ENCODE measurements at places on chromosomes 12 and 14.
A peak's percentile ranks its signal among the peaks of the same experiment; 100 is the strongest.

DNA sequence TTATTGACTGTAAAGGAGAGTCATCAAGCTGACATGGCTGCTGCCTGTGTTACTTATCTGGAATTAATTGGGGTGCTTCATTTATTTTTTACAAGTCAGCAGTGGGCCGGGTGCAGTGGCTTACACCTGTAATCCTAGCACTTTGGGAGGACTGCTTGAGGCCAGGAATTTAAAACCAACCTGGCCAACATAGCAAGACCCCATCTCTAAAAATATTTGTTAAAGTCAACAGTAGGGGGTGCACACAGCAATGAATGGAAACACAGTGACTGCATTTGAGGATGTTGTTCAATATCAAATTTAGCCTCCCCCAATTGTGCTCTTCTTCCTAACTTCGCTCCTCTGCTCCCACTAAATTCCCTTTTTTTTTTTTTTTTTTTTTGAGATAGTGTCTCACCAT is 52.1 kb downstream of the ANKRD9 start:
- DNase-seq, result no peak

- no peak for DNase-seq
Observed at GRCh38 chr12:113326775-113327395, 8.0 kb downstream of the SLC8B1 start.

DNA sequence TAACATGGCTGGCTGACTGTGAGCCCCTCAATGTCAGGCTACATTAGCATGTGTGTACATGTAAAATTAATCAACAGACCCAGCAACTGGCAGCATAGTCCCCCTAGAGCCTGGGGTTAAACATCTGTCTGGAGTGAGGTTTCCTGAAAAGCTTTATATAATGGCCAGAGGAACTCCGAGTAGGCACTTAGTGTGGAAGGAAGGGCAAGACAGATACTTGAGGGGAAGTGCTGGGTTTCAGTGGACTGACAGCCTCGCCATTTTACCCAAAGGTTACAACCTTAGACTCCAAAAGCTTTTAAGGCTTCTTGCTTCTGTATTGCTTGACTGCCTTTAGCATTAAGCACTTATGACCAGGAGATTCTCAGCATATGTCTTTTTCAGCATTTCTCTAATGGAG is 430.8 kb downstream of the FLRT2 start:
- no peak for DNase-seq

- no peak for DNase-seq
Observed at GRCh38 chr12:116784238-116784612, 46.1 kb downstream of the RNFT2 start.

DNA sequence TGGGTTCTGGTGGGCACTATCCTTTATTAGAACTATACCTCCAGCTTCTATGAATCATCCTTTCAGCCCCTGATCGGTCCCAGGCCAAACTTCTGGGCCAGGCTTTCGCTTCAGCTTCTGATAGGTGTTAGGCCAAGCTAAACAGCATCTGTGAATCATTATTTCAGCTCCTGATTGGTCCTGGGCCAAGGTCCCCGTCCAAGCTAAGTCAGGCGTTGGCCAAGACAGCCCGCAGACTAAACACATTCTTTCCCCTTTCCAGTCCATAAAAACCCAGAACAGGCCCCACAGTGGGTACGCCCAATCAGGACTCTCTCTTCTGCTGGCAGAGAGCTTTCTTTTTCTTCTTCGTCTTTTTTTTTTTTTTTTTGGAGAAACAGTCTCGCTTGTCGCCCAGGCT is 1808.9 kb upstream of the SEL1L start:
- DNase-seq, result no peak

DNA sequence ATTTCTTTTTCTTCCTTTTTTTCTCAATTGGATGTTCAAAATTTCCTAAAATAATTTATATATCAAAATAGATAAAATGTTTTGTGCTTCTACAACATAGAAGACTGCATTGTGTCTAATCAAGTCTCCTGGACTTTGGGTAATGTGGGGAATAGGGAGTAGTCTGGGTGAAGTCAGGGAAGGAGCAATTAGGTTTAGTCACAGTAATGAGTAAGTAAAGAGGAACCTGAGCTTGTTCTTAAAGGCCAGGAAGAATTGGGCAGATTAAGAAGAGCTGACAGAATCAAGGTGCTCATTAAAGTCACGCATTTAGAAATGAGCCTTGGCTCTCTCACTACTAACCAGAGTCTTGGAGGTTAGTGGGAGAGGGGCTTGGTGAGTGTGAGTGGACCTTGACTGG is 233.3 kb upstream of the SSTR1 start:
- no peak for DNase-seq

- peak; percentile 49 for DNase-seq
Observed at GRCh38 chr12:52362118-52362726, 5.1 kb downstream of the KRT85 start.

- DNase-seq, result no peak
Observed at GRCh38 chr12:108832730-108833354, 24.5 kb downstream of the SSH1 start.

DNA sequence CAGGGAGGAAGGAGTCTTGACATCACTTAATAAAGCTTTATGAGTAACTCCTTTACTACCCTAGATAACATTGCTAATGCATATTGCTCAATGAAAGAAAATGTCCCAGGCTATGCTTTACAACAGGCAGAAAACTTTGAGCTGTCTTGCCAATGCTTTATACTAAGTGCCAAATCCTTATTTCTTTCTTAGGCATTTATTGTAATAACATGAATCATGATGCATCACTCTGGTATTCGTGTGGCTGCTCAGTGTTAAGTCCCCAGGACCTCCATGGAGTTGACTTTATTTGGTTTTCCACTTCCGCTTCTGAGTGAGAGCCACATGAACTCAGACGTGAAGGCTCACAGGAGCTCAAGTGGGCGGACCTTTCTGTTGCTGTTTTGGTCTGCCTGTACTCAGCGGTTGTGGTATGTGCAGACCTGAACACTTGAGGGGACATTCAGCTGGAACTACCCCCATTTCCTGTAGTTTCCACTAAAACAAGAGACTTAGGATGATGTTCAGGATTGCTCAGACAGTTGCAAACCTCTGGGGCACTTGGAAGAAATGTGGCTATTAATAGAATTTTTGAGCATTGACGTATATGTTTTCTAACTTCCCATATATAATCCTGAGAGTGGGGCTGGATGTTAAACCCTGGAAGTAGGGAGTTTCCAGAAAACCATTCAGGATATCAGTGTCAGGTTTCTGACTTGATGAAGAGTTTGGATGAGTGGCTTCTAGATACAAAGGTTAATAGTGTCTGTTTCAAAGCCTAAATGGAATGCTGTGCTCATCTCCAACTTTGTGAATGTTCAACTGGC is 258.6 kb downstream of the MSRB3 start:
- DNase-seq, result peak; percentile 19

GRCh38 chr12:50005175-50005574 is 20.1 kb downstream of the RACGAP1 start:
- no peak for DNase-seq

GRCh38 chr12:546920-547845 is 87.4 kb downstream of the B4GALNT3 start:
- peak; percentile 74 for DNase-seq
